ENCODE measurements at places on chromosomes 7 and 10.
A peak's percentile ranks its signal among the peaks of the same experiment; 100 is the strongest.

DNA sequence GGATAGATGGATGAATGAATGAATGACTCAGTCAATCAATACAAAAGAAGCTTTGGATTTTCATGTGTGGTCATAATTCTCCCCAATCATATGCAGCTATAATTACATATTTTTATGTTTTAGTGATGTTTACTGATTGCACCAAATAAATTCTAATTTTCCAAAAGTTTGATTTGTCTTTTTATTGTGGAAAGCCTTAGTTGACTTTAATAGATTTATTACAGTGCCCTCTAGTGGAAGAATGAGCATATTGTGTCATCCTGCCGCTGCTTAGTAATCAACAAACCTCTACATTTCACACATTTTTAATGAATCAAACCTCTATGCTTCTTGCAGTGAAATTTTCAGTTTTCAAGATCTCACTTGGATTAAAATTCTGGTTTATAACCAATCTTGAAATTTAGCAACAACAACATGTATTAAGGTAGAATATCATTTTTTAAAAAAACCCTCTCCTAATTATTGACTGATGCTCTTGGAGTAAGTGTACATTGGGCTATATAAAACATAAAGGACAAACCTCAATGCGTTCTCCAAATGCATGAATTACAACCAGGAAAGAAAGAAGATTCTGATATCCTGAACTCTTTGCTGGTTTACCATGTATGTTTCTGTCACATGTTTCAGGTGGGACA is 55.6 kb upstream of the PNLIP start:
- no peak for DNase-seq

DNA sequence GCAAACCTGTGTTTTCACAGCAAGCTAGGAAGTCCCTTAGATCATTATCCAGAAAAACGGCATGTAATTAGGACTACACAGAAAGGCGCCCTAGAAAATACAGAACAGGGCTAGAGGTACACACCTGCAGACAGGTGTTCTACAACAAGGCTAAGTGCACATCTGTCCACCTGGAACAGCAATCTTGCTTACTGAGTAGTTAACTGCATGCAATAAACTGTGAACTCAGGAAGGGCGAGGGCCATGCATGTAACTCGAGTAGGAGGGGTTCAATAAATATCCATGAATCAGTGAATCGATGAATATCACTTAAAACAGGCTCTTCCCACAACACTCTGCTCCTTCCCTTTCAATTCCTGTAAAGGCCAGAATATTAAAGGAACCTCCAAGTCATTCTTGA is 22.0 kb downstream of the FAM171A1 start:
- no peak for DNase-seq

DNA sequence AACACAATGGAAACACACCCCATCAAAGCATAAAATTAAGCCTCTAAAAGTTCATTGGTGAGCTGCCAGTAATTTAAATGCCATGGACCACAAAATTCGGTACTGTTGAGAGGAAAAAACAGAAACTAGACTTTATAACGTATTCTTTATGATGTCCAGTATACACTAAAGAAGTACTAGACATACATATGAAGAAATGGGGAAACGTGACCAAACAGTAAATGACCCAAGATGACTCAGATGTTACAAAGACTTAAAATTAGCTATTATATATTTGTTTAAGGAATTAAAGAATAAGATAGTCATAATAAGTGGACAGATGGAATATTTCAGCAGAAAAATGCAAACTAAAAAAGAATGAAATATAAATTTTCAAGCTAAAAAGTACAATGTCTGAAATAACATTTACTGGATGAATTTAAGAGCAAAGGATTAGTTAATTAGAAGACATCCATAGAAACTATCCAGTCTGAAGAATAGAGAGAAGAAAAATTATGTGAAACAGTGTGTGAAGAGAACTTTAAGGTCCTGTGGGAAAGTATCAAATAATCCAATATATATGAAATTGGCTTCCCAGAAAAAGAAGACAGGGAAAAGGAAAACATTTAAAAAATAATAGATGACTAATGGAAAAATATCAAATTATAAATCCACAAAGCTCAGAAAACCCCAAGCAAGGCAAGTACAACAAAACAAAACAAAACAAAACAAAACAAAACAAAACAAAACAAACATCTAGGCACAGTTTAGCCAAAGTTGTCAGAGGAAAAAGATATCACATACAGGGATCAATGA is 69.4 kb downstream of the SAMD9 start:
- DNase-seq, result no peak

- DNase-seq, result peak; percentile 38
Measured at GRCh38 chr10:16519908-16520861, 1.5 kb downstream of the C1QL3 start.

GRCh38 chr7:55565681-55566080 is 6.6 kb downstream of the VOPP1 start:
- DNase-seq, result no peak

GRCh38 chr7:141462958-141463357 is 88.3 kb upstream of the AGK start:
- no peak for DNase-seq

DNA sequence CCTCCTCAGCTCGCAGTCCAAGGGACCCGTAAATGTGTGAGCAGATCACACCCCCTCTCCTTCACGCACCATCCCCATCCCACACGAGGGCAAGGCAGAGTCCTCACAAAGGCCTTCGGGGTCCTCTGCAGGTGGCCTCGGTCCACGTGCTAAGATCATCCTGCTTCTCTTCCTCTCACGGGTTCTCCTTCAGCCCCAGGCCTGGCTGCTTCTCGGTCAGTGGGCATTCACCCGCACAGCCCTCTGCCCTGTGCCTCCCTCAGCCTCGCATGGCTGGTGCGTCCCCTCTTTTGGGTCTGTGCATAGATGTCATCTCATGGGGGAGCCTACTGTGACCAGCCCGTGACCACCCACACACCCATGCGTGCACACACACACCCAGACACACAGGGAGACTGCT is 17.3 kb upstream of the FOXL3 start:
- DNase-seq, result no peak

DNA sequence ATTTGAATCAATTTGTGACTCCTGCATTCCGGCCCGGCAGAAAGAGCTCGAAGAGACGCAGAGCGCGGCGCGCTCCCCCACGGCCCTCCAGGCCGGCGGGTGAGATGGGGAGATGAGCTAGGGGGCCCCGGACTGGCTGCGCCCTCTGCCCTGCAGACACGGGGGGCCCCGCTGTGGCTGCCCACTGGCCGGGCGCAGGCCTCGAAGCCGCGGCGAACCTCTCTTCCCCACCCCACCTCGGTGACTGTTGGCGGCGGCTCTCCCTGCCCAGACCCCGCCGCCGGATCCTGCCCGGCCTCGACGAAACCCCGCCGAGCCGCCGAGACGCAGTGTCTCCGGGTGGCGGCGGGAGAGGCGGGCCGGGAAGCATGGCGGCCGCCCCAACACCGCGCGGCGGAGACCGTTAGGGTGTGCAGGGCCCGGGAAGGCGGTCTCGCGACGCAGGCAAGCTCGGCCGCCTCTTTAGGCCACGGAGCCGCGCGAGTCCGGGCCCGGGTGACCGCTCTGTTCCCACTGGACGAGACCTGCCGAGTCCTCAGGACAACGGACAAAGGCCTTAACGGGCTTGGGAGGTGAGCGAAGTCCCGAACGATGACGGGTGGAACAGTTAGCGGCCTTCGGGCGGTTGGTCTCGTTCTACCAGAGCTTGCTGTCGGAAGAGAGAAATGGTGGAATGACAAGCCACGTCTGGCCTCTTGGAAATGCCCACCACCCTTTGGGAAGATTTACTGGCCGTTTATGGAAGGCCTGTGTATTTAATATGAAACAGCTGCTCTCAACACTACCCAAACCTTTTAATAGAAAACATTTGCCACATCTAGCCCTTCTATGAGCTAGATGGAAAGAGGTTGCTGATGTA is 24.3 kb downstream of the NUP42 start:
- DNase-seq, result peak; percentile 41

DNA sequence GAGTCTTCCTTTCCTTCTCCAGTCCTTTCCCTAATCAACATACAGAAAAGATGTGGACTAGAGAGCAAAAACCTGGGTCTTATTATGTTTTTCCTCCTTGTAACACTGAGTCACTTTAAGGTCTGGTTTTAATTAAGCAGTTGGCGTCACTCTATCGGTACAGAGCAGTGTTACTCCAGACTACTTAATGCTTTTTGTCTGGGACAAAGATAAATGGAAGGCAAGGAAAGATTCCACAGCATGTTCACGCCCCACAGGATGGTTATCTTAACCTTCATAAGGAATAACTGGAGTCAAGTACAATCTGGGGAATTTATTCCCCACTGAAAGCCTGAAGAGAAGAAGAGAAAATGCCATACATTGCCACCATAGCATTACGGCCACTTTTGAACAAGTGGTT is 145.7 kb downstream of the ELAPOR2 start:
- DNase-seq, result no peak

DNA sequence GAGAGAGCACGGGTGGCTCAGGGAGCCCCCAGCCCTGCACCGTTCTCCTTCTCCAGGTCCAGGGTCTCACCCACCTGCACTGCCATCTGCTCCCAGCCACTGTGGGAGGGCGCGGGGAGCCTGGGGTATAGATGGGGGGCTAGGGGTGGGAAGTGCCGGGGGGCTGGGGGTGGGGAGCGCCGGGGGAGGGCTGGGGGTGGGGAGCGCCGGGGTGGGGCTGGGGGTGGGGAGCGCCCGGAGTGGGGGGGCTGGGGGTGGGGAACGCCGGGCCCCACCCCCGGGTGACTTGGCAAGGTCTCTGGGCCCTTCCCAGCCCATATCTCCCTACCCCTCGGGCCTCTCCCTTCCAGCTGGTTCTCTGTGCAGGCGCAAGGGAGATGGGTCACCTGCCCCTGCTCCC is at the start of gene GRIFIN:
TSS of gene GRIFIN (minus strand) at position 101 of the 400 bp plus-strand sequence. CDS start at position 86, 15 bp downstream.
- no peak for DNase-seq

DNA sequence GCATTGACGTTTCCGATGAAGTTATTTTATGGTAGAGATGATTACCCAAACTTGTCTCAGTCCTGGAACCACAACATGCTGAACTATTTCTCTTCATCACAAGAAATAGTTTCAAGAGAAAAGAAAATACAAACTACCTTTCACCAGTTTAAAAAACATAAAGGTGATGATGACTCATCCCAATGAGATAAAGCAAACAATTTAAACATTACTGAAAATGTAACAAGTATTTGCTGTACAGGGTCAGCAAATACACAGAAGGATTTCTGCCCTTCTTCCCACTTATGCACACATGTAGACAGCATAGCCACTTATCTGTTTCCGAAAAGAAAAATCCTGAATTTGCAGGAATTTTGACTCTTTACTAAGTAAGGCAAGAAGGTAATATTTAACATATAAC is 50.8 kb downstream of the RHOBTB1 start:
- DNase-seq, result no peak

- no peak for DNase-seq
Measured at GRCh38 chr7:148391591-148391990, 199.0 kb upstream of the C7orf33 start.

DNA sequence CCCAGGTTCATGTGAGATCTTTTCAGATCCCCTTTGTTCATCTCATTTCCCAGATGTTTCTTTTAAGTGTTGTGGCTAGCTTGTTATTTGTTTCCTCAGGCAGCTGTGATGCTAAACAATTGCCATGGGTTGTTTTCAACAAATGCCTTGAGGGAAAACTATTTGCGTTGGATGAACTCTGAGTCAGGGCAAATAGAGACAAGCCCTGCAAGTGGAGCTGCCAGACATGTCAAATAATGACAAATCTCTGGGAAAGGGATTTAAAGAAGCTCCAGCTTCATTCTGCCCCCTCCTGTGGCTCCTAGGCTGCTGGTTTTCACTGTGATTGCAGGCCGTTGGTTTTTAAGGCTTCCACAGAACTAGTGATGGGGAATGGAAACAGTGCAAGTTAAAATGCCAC is 272.4 kb upstream of the SP8 start:
- DNase-seq, result no peak
